ENCODE measurements at places on chromosomes 1 and 21.
A peak's percentile ranks its signal among the peaks of the same experiment; 100 is the strongest.

- no peak for DNase-seq
Measured at GRCh38 chr1:85427849-85428248, 37.1 kb downstream of the DDAH1 start.

DNA sequence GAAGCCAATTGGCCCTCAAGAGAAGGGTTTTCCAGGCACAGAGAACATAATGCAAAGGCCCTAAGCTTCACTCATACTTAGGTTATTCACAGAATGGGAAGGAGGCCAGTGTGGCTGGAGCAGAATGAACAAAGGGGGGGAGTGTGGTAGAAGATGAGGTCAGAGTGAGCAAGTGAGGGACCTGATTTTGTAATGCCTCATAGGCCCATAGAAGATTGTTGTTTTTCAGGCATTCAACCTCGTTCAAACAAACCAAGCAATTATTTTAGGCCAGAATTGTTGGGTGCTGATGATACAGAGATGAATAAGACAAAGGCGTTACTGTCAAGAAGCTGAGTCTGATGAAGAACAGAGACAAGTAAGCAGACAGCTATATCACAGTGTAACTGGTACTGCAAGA is 54.5 kb upstream of the RAP1A start:
- no peak for DNase-seq

DNA sequence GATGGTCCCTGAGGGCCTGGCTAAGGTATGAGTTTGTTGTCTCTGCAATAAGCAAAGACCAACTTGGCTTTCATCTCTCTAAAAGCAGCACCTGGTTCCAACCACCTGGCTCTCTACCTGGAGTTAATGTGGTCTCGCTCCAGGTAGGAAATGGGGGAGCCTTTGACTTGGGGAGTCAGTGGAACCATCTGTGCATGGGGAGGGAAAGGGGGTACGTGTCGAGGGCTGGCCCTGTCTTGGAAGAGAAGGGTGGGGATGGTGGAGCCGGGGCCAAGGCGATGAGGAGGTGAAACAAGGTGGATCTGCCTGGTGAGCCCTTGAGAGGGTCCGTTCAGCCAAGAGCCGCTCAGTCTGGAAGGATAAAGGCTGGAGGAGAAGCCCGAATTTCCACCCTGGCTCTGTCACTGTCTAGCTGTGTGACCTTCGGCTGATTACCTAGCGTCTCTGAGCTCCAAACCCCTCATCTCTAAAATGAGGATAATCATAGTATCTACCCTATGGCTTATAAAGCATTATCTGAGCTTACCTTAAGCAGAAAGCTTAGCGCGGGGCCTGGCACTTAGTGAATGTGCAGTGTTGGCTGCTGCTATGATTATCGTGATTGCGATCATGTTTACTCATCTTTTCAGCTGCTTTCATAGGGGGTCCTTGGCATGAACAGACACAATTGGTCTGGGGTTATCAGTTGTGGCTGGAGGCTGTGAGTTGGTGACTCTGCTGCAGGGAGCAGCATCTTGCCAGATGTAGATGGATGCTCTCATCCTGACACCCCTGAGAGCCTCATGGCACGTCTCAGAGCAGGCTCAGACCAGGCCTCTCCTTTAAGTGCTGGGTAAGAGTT is 78.7 kb downstream of the ACTL8 start:
- DNase-seq, result no peak

GRCh38 chr1:56081173-56081572 is 498.2 kb downstream of the PLPP3 start:
- no peak for DNase-seq

DNA sequence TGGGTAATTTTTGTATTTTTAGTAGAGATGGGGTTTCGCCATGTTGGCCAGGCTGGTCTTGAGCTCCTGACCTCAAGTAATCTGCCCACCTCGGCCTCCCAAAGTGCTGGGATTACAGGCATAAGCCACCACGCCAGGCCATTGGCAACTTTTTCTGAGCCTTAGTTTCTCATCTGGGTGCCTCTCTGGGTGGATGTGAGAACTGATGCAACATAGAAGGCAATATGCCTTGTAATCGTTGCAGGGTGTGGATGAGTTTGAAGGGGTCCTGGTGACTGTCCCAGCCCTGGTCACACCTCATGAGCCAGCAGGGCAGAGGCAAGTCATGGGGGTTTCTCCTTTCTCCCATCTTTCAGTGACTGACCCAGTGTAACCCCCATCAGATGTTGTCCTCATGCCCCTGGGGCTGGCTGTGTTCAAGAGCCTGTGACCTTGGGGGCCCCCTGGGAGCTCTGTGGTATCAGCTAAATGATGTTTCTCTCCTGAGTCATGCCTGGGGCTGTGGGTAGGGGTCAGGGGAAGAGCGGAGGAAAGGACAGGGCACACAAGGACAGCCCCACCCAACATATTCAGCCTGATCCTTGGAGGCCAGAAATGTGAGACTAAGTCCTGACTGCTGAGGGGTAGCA is 3.6 kb downstream of the COL9A2 start:
- no peak for DNase-seq

- no peak for DNase-seq
Measured at GRCh38 chr1:159830722-159831121, 4.0 kb downstream of the SLAMF8 start.

DNA sequence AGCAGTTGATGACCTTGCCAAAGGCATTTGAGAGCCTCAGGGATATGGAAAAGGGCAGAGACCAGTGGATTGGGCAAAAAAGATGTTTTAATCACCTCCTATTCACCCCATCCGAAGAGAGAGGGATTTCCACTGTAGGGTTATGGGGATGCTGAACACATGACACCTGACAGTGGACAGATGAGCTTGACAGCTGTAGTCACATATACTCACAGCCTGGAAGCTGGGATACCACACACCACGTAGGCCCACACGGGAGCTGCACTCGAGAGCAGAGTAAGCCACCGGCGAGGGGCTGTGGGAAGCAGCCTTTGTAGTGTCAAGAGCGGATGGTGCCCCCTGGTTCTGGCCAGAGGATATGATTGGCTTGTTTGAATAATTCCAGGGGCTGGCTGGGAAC is 20.0 kb downstream of the ZBTB40 start:
- DNase-seq, result no peak

GRCh38 chr21:30710499-30710898 is 8.1 kb downstream of the KRTAP21-3 start:
- DNase-seq, result no peak

- no peak for DNase-seq
Measured at GRCh38 chr1:6271006-6271405, 10.1 kb upstream of the GPR153 start.

GRCh38 chr1:38481871-38482826 is 377.4 kb downstream of the RRAGC start:
- DNase-seq, result no peak

GRCh38 chr1:204113896-204114295 is 37.9 kb downstream of the ETNK2 start:
- DNase-seq, result no peak

DNA sequence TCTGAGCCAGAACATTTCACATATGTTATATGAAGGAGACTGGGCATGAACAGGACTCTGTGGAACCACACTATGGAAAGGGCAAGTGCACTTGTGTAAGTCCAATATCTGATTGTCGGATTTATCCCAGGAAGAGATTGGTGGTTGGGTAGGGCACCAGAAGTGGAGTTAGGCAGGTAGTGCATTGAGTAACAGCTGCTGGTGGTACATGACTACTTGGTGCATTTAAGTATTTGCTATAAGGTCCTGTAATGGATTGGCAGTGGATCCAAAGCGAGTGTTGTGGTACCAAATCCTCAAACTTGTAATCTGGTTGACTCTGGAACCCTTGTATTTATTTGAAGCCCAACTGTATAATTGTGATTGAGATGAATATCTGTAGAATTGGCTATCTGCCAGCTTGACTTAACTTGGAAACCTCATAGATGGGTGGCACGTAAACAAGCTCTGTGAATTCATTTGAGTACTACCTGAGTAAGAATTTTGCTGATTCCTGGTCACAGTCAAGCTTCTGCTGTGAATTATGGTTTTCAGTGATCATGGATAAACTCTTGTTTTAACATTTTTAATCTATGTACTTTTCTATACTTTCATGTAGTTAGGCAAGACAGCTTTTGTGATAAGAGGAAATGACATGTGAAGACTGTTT is 21.1 kb downstream of the UBAP2L start:
- no peak for DNase-seq

DNA sequence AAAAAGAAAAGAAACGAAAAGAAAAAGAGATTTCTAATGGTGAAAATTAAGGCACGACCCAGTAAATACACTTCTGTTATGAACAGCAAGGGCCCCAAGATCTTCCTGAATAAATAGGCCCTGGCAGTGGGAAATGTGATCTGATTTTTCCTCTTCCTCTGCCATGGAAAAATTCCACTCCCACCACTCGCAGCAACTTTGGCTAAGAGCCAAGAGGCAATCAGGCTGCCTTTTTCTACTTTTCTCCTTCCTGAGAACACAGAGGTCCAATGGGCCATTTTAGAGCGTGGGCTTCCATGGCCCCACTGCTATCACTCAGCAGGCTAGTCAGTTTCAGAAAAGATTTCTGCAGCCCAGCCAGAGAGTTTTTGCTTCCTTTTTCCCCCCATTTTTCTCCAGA is 33.7 kb upstream of the AK4 start:
- DNase-seq, result no peak

- no peak for DNase-seq
Measured at GRCh38 chr1:11338284-11338924, 65.4 kb downstream of the UBIAD1 start.

DNA sequence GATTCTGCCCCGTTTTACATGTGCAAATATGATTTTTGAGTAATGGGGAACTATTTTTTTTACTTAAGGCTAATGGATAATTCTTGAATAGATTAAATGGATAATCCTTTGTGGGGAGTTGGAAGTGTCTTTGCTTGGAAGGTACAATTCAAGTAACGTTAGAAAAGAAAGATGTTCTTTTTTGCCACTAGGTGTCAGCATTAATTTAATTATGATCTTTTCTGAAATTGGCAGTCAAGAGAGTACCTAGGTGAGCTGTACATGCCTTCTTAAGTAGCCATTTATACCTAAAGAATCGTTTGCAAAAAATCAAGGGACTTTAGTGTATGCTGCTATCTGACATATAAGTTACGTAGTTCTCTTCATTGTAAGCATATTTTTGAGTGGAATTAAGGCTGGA is 2.2 kb downstream of the FBXO28 start:
- peak; percentile 72 for DNase-seq

- DNase-seq, result peak; percentile 66
Measured at GRCh38 chr1:212291505-212292134, 6.4 kb downstream of the PPP2R5A start.

DNA sequence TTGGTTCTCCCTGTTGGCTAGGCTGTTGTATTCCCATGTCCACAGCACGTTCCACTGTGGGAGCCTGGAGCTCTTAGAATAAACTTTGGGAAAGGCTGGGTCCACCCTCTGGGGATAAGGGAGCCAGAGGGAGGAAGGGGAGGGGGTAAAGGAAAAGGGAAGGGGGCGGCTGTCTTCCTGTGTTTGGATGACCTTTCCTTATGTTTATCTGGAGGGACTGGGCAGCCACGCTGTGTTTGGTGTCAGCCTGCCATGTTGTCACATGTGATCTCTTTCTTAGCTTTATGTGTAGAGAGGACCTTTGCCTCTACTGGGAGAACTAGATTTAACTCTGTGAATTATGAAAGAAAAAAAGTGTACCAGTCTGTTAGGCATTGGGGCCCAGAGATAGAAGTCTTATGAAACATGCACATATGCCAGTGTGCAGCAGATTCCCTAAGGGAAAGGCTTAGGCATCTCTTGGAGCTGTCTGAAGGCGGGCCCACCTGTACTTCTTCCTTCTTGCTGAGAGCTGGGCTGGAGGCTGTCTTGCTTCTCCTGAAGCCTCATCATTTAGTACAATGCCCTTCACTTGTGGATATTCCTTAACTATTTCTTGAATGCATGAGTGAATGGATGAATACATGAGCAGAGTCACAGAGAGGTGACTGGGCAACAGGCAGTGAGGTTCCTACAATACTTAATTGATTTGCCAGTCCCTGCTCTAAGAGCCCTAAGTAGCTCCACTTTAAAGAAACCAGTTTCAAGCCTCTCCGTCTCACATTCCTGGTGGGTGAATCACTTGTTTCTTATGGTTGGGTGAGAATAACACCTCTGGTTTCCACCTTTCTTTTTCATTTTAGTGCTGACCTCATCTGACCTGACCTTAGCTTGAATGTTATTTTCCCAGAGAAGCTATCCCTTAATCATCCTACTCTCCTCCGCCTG is 62.5 kb upstream of the ARHGAP29 start:
- no peak for DNase-seq

- DNase-seq, result no peak
Measured at GRCh38 chr1:221574529-221574928, 167.4 kb downstream of the DUSP10 start.

All from A549 (cell line).